ENCODE measurements at places on chromosomes 6 and 20.

DNA sequence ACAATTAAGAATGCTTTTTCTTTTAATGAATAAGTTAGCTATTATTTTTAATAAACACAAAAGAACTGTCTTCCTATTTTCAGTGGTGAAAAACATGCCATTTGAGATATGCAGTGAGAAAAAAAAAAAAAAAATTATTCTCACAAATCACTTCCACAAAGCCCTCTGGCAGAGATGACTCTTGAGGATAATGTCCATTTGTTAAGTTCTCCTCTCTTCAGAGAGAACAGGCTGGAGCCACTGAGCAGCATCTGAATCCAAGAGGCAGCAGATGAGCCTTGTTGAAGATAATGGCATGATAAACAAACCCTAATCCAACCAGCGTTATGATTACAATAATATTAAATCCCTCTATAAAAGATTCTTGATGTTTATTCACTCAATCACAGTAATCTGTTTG is 105.0 kb downstream of the PTPRK start:
- DNase-seq, result no peak

DNA sequence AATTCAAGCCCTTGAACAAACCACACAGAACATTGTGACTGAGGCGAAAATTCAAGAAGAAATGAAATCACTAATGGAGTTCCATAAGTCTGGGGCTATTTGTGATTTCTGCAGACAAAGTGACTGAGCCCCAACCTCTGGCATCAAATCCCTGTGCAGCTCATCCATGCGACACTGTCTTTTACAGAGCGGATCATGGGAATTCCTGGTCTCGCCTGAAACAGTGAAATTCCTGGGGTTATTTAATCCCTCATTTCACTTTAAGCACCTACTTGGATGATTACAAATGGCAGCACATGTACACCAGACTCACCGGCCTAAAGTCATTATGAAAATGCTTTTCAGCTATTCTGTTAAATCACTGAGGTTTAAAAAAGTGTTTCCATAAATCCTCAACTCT is 102.4 kb upstream of the CDH4 start:
- no peak for DNase-seq

DNA sequence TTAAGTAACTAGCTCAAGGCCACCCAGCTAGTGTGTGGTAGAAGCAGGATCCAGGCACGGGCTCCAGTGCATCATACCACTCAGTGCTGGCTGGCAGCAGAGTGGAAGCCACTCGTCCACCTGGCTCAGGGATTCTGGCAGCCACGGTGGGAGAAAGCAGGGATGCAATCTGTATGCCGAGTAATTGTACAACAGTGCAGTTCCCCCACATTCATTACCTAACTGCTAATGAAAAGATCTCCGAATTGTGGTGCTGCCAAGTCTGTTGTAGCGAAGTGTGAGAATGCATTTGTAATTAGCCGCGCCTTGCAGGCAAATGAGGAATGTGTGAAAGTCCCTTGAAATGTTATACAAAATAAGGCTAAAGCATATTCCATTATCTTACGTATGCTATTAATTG is 29.0 kb downstream of the KCNG1 start:
- no peak for DNase-seq

- no peak for DNase-seq
Measured at GRCh38 chr20:52958211-52958610, 13.9 kb upstream of the TSHZ2 start.

DNA sequence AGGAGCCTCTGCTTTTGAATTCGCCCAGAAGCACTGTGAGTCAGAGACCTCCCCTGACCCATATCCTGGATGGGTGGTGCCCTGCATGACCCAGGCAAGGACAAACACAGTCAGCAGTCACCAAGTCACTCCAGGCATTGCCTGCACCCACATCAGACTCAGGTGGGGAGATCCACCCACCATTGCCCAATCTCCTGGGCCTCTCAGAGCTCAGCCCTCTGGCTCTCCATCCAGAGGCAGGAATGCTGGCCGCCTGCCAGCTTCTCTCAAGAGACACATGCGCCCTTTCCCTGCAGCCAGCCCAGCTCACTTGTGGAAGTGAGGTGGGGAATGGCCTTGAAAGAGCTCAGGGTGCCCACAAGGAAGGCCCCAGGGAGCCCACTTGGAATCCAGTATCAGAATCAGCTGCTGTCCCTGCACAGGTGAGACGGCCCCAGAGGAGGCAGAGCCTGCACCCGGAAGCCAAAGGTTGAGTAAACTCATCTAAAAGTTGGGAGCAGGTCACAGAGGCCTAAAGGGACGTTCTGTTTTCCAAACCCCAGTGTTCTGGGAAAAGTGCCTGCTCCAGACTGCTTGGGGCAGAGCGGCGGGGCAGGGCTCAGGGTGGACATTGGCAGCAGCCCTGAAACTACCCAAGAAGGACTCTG is 129.8 kb downstream of the PREX1 start:
- peak; percentile 82 for DNase-seq

Measured in fibroblast of upper back skin (primary cell).